Activated CD4-positive, alpha-beta T cell treated with anti-CD3 and anti-CD28 coated beads for 1 hour (primary cell): ENCODE measurements at places on chromosomes 13 and 19.

- no peak for DNase-seq
Observed at GRCh38 chr13:103517768-103518102, 451.5 kb upstream of the SLC10A2 start.

GRCh38 chr13:106989876-106990275, 421.9 kb upstream of the ARGLU1 start:
- DNase-seq: no peak

GRCh38 chr19:35375505-35376307, 4.8 kb downstream of the GPR42 start:
- no peak for DNase-seq

DNA sequence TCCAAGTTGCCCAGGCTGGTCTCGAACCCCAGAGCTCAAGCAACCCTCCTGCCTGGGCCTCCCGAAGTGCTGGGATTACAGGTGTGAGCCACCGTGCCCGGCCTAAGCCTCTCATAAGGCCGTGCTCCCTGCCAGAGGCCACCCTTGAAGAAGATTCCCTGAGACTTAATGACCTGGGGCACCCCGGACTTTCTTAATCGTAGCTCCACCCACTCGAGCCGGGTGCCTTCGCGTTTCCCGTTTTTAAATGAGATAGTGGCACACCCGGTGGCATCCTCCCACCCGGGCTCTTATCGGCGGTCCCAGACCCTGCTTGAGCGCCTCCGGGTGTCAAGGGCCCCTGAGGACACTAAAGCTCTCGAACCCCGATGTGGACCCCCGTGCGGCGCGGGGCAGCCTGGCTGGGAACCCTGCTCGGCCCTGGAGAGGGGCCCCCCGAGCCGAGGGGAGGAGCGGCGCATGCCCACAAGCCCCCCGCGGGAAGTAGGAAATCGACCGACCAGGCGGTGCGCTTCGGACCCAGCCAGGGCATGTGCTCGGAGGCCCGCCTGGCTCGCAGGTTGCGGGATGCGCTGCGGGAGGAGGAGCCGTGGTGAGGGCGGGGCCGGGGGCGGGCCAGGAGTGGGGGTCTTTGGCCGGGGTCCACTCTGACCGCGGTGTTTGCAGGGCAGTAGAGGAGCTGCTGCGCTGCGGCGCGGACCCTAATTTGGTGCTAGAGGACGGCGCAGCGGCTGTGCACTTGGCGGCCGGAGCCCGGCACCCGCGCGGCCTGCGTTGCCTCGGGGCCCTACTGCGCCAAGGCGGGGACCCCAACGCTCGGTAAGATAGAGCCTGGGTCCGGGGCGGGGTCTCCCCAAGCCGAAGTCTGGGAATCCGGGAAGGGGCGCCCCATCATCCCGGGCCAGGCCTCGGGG, at the start of gene ANKLE1:
TSS of gene ANKLE1 (plus strand) at position 511 of the 914 bp plus-strand sequence. CDS start at position 531, 20 bp downstream.
- no peak for DNase-seq

GRCh38 chr13:21006141-21007005, 55.0 kb downstream of the LATS2 start:
- DNase-seq: no peak

- no peak for DNase-seq
Observed at GRCh38 chr19:3798137-3798536, 12.0 kb upstream of the MATK start.

- no peak for DNase-seq
Observed at GRCh38 chr13:75154331-75154730, 327.6 kb downstream of the TBC1D4 start.

DNA sequence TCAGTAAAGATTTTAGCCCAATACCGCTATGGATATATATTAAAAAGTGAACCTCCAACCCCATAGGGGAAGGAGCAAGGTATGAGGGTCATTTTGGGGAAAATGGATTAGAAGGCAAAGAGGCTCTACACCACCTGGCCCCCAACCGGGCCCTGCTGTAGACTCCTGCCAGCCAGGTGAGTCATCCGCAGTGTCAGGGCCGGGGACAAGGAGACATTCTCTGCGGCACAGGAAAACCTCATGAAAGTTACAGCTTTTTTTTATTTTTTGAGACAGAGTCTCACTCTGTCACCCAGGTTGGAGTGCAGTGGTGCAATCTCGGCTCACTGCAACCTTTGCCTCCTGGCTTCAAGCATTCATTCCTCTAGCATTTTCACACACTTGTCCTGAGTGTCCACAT, 32.0 kb downstream of the ZFR2 start:
- no peak for DNase-seq

- no peak for DNase-seq
Observed at GRCh38 chr13:110887597-110888333, 27.1 kb downstream of the ANKRD10 start.

GRCh38 chr19:31334101-31334848, 15.0 kb downstream of the TSHZ3 start:
- no peak for DNase-seq

GRCh38 chr19:11257846-11258380, 4.4 kb downstream of the DOCK6 start:
- no peak for DNase-seq

DNA sequence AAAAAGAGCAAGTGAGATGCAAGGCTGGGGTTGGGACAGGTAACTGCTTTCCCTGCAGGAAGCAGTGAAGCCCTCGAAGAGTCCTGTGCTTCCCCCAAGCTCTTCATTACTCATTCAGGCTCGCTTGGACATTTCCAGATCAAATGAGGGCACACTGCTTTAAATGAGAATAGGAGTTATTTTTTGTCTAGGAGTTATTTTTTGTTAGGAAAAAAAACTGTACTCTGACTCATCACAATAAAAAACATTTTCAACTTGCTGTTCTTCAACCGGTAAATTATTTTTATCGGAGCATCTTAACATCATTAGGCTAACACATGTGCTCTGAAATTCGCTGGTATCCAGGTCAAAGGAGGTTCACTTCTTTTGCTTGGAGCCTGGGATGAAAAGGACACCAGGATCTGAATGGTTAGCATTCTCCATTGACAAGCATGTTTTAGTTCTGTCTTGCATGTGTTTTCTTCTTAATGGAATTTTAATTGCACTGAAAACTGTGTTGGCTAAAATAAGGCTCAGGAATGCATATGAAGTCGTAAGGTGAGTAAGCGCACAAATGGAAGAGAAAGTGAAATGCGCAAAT, 80.7 kb upstream of the STK24 start:
- DNase-seq: no peak

- DNase-seq: no peak
Observed at GRCh38 chr19:28915737-28916460, 297.1 kb downstream of the UQCRFS1 start.
